ENCODE measurements at places on chromosomes 1 and 21.

- no peak overlapping the region for H3K4me3 ChIP-seq
- H3K4me1 ChIP-seq: no peaks in the 10 kb centered on the region
- H3K27me3 ChIP-seq: peaks cover 17% of the 10 kb centered on the region
- no peak for DNase-seq
- no peak overlapping the region for H3K27ac ChIP-seq
Measured at GRCh38 chr1:148315071-148315811, 163.2 kb upstream of the NBPF11 start.

GRCh38 chr1:26932531-26932930 is 11.0 kb downstream of the NUDC start:
- no peaks in the 10 kb centered on the region for H3K4me1 ChIP-seq
- no peak overlapping the region for H3K4me3 ChIP-seq
- H3K36me3 ChIP-seq: peaks cover 77% of the 10 kb centered on the region
- H3K27ac ChIP-seq: no peak overlapping the region
- no peak for DNase-seq

DNA sequence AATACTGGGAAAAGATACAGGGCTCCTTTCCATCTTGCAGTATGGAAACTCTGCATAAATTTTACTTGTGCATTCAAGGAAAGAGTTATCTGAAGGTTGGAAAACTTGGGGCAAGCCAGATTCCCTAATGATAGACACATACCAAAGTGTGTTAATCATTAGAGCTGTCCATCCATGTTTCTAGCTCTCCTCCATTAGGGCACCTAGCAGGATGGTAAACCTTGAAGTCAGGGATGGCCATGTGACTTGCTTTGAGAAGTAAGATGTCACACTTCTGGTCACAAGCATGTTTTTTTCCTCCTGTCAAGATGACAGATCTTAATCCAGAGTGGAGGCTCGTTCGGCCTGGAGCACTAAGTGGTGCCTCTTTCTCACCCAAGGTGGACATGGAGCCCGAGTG is 241.9 kb upstream of the RUNX1 start:
- no peaks in the 10 kb centered on the region for H3K27me3 ChIP-seq
- no peak for DNase-seq
- H3K27ac ChIP-seq: no peak overlapping the region
- H3K4me1 ChIP-seq: no peaks in the 10 kb centered on the region
- no peaks in the 10 kb centered on the region for H3K36me3 ChIP-seq

- DNase-seq: no peak
- H3K4me1 ChIP-seq: peaks cover 40% of the 10 kb centered on the region
- no peak overlapping the region for H3K4me3 ChIP-seq
- H3K27ac ChIP-seq: no peak overlapping the region
- no peaks in the 10 kb centered on the region for H3K27me3 ChIP-seq
- H3K36me3 ChIP-seq: peaks cover 60% of the 10 kb centered on the region
Measured at GRCh38 chr1:109988349-109988914, 3.9 kb downstream of the AHCYL1 start.

DNA sequence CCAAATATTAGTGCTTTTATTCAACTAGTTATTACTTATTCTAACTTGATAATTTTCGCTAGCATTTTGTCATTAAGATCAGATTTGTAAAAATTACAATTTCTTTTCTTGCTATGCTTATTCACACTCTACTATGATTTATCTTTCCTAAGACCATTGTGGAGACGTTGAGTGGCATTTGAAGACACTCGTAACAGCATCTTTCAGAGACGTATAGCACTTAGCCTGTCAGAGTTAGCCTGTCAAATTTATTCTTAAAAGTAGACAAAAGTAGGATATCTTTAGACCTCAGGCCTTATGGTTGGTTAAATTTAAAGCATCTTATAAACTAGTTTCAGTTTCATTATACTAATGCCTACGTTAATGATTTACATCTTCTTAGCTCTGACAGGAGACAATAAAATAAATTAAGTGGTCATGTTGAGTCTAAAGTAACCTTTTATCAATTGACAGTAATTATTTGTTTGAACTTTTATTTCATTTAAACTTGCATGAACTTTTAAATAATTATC is 1410.1 kb downstream of the MRPL39 start:
- no peaks in the 10 kb centered on the region for H3K4me1 ChIP-seq
- no peaks in the 10 kb centered on the region for H3K27me3 ChIP-seq
- DNase-seq: no peak
- H3K4me3 ChIP-seq: no peak overlapping the region
- no peaks in the 10 kb centered on the region for H3K36me3 ChIP-seq
- no peak overlapping the region for H3K27ac ChIP-seq

DNA sequence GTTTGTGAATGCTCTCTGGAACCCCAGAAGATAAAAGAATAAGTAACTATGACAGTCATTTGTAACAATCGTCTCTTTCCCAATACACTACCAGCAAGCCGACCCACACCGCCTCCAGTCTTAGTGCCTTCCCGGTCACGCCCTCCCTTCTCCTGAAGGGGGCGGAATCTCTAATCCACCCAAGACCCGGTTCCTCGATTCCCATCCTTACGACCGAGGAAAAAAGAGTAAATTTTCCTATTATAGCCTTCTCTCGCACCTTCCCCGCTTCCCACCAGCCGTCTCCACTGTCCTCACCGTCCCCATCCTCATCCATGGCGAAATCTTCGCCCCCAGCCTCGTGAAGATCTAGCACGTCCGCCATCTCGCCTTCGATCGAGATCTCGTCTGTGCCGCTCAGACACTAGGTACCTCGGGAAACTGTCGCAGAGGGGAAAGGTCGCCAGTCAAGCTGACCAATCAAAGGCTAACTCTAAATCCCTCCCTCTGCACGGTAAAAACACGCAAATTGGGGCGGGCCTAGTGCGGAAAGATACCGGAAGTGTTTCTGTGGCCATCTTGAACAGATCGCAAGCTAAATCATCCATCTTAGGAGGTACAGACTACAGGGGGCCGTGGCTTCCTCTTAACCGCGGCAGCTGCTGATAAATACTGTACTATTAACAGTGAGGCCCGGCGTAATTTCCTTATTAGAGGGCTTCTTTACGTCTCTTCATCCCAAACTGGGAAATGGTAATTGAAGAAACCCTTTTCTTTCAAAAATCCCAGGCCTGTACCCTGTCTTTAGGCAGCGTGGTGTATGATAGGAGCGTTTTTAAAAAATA is at the start of gene RBM8A:
Gene RBM8A (minus strand): TSS at position 422 of the 824 bp plus-strand sequence. CDS start 58 bp downstream, at position 364.
- no peaks in the 10 kb centered on the region for H3K27me3 ChIP-seq
- peak; percentile 92 for DNase-seq
- peak within 1 kb of the TSS; percentile 96 for H3K27ac ChIP-seq
- peak within 1 kb of the TSS; percentile 70 for H3K4me3 ChIP-seq
- peaks cover 10% of the 10 kb centered on the region for H3K4me1 ChIP-seq

DNA sequence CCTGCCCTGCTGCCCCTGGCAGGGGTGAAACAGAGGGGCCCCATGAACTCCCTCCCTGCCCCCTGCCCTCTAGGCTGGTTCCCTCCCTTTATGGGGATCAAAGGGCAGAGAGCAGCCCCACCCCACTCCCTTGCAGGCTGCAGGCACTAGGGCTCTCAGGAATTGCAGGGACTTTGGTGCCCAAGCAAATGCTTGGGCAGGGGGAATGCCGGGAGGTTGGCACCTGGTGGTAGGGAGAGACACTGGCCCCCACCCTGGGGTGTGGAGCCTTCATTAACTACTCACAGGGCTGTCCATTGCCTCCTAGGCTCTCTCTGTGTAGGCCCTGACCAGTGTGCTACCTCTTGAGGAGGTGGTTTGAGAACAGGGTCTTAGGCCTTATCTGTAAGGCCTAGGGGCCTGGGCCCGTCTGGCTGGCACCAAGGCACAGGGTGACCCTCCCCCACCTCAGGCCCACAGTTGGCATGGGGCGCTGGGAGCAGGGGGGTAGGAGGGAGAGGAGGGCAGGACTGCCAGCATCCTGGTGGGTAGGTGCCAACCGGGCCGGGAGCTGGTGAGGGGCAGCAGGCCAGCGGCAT is 4.7 kb downstream of the ZBTB7B start:
- no peaks in the 10 kb centered on the region for H3K27me3 ChIP-seq
- no peak for DNase-seq
- no peak overlapping the region for H3K27ac ChIP-seq
- no peak overlapping the region for H3K4me3 ChIP-seq
- H3K36me3 ChIP-seq: peaks cover 66% of the 10 kb centered on the region

- H3K27ac ChIP-seq: no peak overlapping the region
- no peak for DNase-seq
- no peak overlapping the region for H3K4me3 ChIP-seq
- H3K27me3 ChIP-seq: no peaks in the 10 kb centered on the region
- peaks cover 100% of the 10 kb centered on the region for H3K36me3 ChIP-seq
Measured at GRCh38 chr1:53260631-53261247, 22.4 kb upstream of the MAGOH start.

GRCh38 chr1:43979528-43980254 is 681 bp downstream of the B4GALT2 start:
- peaks cover 86% of the 10 kb centered on the region for H3K4me1 ChIP-seq
- H3K27me3 ChIP-seq: no peaks in the 10 kb centered on the region
- H3K4me3 ChIP-seq: peak overlapping the region; percentile 47
- DNase-seq: peak; percentile 87
